ENCODE measurements at places on chromosomes 3 and 15.

- peak; percentile 95 for DNase-seq
These were observed 14.3 kb downstream of the ARL8B start for GRCh38 chr3:5136211-5136918.

DNA sequence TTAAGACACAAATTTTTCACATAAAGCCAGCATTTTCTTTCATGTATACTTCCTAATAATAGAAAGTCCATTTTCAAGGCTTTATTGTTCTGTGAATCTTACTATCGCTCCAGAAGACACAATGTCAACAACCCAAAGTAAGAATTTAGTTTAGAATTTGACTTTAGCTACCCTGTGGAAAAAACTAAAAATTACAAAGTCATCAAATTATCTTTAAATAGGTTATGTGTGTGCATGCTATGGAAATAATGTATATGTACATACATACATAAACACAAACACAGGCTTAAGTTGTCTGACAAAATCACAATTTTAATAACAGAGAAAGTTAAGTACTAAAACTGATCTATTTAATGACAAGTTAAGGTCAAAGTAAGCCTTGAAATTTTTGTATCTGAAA, 20.2 kb upstream of the XXYLT1 start:
- no peak for DNase-seq

DNA sequence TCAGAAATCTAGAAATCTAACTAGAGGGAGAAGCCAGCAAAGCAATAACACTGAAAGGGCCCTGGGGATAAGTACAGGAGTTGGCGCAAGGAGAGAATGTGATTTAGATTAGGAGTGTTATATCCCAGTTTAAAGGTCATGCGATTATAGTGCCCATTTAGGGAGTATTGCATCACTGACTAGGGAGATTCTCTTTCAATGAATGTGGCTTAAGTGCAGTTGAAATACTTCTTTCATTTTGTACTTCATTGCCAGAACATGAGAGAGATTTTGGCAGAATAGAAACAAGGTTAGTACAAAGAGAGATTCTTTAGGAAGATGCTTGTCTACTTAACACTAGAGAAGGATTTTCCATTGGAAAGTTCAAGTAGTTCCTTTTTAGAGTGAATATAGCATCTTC, 13.9 kb downstream of the ROBO2 start:
- DNase-seq = no peak

DNA sequence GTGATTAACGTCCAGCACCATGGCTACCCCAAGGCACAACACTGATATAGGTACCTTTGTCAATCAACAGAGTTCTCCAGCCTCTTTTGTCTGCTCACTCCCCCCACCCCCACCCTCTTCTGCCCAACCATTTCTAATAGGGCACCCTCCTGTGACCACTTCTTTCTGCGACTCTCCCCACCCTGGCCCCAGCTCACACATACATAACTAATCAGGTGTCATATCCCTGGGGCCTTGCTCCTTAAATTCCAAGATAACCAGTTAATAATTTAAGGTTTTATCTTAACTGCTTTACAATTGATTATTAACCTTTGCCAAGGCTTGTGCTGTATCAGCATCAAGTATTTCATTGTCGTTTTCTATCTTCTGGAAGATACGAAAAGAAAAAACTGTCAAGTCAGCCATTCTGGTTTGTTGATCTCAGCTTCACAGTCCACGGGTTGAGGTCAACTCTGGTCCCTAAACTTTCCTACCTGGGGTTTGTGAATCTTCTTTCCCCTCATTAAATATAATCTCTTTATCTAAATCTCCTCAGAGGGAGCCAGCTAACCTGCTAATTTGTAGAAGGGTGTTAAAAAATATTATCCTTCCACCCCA, 27.3 kb upstream of the SLC28A2 start:
- no peak for DNase-seq

DNA sequence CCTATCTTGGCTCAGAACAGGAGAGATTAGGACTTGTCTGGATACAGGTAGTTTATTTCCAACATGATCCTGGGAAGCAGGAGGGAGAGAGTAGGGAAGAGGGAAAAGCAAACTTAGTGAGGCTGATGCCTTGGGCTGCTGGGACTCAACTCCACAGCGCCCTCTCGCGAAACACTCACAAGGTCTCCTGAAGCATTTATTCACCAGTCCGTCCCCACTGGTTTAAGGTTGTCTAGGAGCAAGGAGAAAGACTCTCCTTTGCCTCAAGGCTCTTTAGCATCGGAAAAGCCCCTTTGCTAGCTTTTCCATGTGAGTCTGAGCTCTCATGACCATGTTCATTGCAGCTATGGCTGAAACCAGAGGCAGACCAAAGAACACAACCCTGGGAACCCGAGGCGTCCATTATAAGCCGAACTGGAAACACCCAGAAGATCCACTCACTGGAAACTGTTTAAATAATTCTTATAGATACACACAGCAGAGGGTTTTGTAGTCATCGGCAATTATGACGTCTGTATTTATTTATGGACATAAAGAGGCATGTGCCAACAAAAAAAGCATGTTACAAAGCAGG, 244.5 kb downstream of the CD47 start:
- DNase-seq = peak; percentile 54

DNA sequence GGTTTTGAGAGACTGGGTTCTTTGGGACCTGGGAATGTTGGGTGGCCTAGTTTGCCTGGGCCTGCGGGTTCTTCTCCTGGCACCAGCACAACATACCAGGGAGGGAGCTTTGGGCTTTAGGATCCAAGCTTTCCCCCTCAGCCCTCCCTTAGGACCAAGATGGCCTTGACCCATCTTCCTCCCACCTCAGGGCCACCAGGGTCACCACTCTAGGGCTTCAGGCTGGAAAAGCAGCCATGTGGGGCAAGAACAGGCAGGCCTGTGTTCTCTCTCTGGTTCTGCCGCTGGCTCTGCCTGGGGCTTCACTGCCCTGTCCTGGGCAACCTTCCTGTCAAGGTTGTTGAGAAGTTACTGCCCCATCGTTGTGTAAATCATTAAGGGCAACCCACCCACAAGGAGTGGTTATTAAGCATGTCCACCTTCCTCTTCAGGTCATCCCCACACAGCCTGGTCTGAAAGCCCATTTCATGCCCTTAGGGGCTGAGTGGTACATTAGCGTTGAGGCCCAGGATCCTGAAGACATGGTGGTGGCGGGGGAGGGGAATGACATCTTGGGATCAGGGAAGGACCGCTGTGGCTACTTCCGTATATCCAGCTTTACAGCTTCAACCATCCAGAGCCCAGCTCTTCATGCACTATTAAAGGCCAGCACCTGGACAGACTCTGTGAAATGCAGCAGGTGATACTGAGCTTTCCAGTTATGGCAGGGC, 652 bp downstream of the DUOX1 start:
- no peak for DNase-seq

DNA sequence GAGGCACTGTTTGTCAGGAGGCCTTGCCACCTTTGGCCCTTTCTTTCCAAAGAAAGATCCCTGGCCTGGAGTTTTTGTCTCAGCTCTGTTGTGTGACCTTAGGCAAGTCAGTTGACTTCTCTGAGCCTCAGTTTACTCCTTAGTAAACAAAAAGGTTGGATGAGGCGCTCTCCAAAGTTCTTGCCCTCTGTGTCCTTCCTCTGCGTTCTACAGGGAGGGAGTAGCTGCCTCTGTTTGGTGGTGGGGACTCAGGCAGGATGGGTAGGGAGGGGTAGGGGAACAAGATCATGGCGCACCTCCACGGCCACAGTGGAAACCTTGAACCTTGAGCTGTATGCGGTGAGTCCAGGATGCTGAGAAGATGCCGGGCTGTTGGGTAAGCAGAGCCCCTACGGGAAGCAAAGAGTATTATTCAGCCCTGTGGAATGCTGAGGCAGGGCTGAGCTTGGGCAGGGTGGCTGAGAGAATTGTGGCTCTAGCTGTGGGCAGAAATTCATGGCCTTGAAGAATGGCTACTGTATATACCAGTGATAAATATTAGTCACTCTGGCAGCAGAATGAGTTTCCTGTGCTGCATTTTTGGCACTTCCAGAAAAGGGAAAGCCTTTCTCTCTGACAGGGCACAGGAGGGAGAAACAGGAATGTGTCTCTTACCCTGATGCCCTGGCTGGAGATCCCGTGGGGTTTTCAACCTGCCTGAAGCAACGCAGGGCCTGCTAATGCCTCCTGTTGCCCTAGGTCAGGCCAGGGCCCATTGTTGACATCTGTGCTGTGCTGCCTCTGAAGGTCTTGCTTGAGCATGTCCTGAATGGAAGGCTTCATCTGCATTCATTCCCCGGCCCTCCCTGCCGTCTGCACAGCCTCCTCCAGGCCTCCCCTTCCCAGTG, 39.9 kb downstream of the SMAD3 start:
- DNase-seq = no peak

DNA sequence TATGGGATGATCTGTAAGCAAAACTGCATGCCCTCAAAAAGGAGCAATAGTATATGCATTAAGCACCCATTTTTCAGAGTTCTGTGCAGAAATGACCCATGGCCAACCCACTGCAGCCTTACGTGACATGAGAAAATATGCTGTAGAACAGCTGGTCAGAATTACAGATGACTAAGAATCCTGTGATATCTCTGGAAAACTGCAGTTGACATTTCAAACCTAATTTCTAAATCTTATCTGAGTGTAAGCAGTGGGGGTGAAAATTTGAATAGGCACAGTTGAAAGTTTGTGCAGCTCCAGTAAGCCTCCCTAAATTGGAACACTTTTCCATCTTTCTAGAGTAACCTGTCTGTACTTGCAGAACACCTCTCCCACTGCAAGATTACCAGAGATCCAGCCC, 28.7 kb upstream of the COL6A6 start:
- DNase-seq = no peak

DNA sequence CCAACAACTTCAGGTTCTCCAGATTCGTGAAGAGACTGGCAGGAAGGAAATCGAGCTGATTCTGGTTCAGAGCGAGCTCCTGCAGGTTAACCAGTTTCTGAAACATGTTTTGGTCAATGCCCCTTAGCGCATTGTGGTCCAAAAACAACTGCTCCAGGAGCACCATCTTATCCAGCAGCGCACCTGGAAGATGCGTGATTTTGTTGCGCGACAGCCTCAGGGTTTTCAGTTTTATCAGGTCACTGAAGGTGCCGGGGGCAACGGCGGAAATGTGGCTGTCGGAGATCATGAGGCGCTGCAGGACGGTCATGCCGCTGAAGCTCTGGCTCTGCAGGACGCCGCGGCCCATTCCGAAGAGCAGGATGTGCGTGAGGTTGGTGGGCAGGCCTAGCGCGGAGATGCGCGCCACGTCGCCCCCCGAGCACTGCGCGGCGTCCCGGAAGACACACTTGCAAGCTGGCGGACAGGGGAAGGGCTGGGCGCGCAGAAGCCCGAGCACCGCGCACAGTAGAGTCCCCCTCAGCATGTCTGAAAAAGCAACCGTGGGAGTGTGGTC, 1.2 kb downstream of the GP5 start:
- DNase-seq = no peak

- DNase-seq = no peak
These were observed 72.0 kb upstream of the BLM start for GRCh38 chr15:90644952-90645725.

DNA sequence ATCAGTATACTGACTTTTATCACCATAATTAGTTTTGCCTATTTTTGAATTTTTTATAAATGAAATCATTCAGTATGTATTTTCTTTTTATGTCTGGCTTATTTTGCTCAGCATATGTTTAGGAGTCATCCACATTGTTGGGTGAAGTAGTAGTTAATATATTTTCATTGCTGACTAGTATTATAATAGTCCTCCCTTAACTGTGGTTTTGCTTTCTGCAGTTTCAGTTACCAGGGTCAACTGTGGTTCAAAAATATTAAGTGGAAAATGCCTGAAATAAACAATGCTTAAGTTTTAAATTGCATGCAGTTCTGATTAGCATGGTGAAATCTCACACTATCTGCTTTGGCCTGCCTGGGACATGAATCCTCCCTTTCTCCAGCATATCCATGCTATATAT, 39.5 kb upstream of the PRR23C start:
- no peak for DNase-seq

- no peak for DNase-seq
These were observed 19.9 kb downstream of the SLC6A6 start for GRCh38 chr3:14422016-14422963.

DNA sequence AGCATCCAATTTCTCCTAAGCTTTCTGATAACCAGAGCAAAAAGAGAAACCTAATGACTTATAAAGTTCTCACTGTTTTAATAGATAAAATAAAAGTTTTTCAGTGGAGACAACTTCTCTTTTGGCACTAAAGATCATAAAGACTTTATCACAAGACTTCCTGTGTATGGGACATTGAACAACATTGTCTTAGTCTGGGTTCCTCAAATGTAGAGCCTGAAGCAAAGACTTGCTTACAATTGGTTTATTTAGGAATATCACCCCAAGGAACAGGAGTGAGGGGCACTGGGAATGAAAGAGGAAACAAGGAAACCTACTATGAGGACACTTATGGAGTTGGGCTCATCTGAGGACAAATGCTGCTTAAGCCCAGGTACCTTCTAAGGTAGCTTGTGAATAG, 127.4 kb downstream of the B3GALNT1 start:
- DNase-seq = no peak

GRCh38 chr3:69934398-69934797, 65.1 kb upstream of the SAMMSON start:
- no peak for DNase-seq

DNA sequence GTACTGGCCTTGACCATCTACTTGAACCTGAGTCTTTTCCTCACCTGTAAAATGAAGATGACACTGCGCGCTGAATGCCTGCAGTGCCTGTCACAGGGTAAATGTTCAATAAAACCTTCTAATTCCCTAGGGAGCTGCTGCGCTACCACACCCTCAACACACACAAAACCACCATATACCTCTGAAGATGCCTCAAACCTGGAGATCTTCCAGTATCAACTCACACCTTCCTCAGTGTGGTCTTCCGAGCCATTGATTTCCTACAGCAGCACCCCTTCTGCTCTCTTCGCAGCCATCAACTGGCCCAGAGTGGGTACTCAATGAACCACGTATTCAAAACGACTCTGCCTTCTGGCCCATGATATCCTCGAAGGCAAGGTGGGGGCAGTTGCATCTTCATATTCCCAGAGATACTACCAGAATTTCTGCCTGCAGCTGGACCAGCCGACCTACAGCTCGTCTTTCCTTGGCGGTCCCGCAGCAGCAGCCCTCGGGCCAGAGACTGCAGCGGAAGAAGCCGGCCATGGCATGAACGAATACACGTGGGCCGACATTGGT, 695 bp downstream of the RPL32 start:
- no peak for DNase-seq

GRCh38 chr3:71421820-71422566, 161.5 kb downstream of the FOXP1 start:
- no peak for DNase-seq

DNA sequence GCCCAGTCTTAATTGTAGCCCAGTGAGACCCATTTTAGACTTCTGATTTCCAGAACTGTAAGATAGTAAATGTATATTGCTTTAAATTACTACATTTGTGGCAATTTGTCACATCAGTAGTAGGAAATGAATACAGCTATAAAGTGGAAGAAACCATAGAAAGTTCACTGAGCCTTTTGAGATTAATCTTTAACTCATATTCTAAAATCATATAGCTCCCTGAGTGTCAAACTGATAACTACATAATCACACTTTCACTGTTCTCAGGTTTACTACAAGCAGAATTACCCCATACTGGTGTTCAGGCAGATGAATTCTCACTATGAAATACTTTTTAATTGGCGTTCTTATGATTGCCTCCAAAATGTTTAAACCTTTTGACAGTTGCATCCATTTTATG, 42.8 kb downstream of the CNTN4 start:
- DNase-seq = no peak

Data from Kasumi-1 (cell line).